ENCODE measurements at places on chromosomes 12 and 14. TPM values are rescaled to one million over a fixed set of nuclear protein-coding genes. Genes with fewer than 3 reads are reported as not detected.

TMEM117 gene
- 9.8 TPM for total RNA-seq

CNTN1 gene
- 543 TPM for total RNA-seq

KLRK1 gene
- 0.82 TPM for total RNA-seq

BRAP gene
- 32.2 TPM for total RNA-seq

NAV3 gene
- 240 TPM for total RNA-seq

GLIPR1L2 gene
- total RNA-seq: 0.41 TPM

RAB5B gene
- 33.0 TPM for total RNA-seq

ZFHX2 gene
- total RNA-seq: 1.2 TPM

HNF1A gene
- not detected for total RNA-seq

CACNA1C gene
- total RNA-seq: 20.0 TPM

TIGAR gene
- 4.1 TPM for total RNA-seq

TCHP gene
- 5.3 TPM for total RNA-seq

SERPINA5 gene
- total RNA-seq: not detected

GSC gene
- not detected for total RNA-seq

LRRC10 gene
- not detected for total RNA-seq

GPATCH2L gene
- total RNA-seq: 83.2 TPM

REC8 gene
- total RNA-seq: 15.1 TPM

TOMM20L gene
- not detected for total RNA-seq

RNF212B gene
- total RNA-seq: not detected

AMHR2 gene
- not detected for total RNA-seq

CD27 gene
- total RNA-seq: 0.41 TPM

MANSC1 gene
- 2.4 TPM for total RNA-seq

TAS2R13 gene
- total RNA-seq: 2.4 TPM

NEK9 gene
- 20.0 TPM for total RNA-seq

TMEM30B gene
- under 0.01 TPM for total RNA-seq

ADAMTS20 gene
- 0.41 TPM for total RNA-seq

RPL6 gene
- total RNA-seq: 1,024 TPM

CFAP54 gene
- 5.3 TPM for total RNA-seq

C14orf93 gene
- 4.5 TPM for total RNA-seq

FAM90A1 gene
- 0.41 TPM for total RNA-seq

NXPH4 gene
- total RNA-seq: 0.82 TPM

SIRT4 gene
- 4.1 TPM for total RNA-seq

CLEC2A gene
- total RNA-seq: not detected

SMIM41 gene
- total RNA-seq: not detected

OASL gene
- total RNA-seq: not detected

SERPINA12 gene
- not detected for total RNA-seq

SEL1L gene
- 64.0 TPM for total RNA-seq

RHEBL1 gene
- 1.2 TPM for total RNA-seq
